ENCODE measurements at places on chromosomes 7 and 10. TPM values are rescaled to one million over a fixed set of nuclear protein-coding genes. Genes with fewer than 3 reads are reported as not detected.

The TMEM140 gene
- 3.1 TPM for total RNA-seq

The WNT8B gene
- total RNA-seq = not detected

The FKBP9 gene
- total RNA-seq = 590 TPM

The LIPN gene
- not detected for total RNA-seq

The ORAI2 gene
- 53.9 TPM for total RNA-seq

The DNAJC12 gene
- total RNA-seq = 1.1 TPM

The HOGA1 gene
- total RNA-seq = 1.5 TPM

The NPFFR1 gene
- total RNA-seq = not detected

The DENND2A gene
- 61.8 TPM for total RNA-seq

The TMEM225B gene
- 1.6 TPM for total RNA-seq

The ZC3HAV1 gene
- 68.2 TPM for total RNA-seq

The PKD2L1 gene
- not detected for total RNA-seq

The CALN1 gene
- total RNA-seq = not detected

The DNAH11 gene
- not detected for total RNA-seq

The CFAP70 gene
- total RNA-seq = 1.3 TPM

The HYAL4 gene
- not detected for total RNA-seq

The BMPER gene
- 93.3 TPM for total RNA-seq

The MYL10 gene
- not detected for total RNA-seq

The IGFBP1 gene
- 0.12 TPM for total RNA-seq

The PPP1R3A gene
- not detected for total RNA-seq

The FGFBP3 gene
- 0.97 TPM for total RNA-seq

The AMPH gene
- total RNA-seq = 22.6 TPM

The C10orf71 gene
- total RNA-seq = not detected

The PAPSS2 gene
- total RNA-seq = 32.6 TPM

The GPR15LG gene
- total RNA-seq = not detected

The ZNF282 gene
- total RNA-seq = 42.9 TPM

The SMNDC1 gene
- total RNA-seq = 8.3 TPM

The HTR5A gene
- total RNA-seq = not detected

The NUTM2B gene
- total RNA-seq = 0.81 TPM

The PTPRN2 gene
- 0.32 TPM for total RNA-seq

The GPER1 gene
- total RNA-seq = 6.0 TPM

The VIPR2 gene
- total RNA-seq = not detected

The IQUB gene
- total RNA-seq = 0.65 TPM

The SPACDR gene
- not detected for total RNA-seq

The PLOD3 gene
- 87.3 TPM for total RNA-seq

The AKR1D1 gene
- total RNA-seq = not detected

The GRM8 gene
- total RNA-seq = not detected

The ZCCHC24 gene
- total RNA-seq = 101 TPM

The CDCA7L gene
- total RNA-seq = 24.3 TPM

Measured in hair follicle dermal papilla cell (primary cell).